Amygdala (tissue), 56 donors: ENCODE measurements at places on chromosomes 5 and 9.

GRCh38 chr5:151073280-151073679 lies 7.6 kb downstream of the TNIP1 start:
- DNase-seq = no peak

DNA sequence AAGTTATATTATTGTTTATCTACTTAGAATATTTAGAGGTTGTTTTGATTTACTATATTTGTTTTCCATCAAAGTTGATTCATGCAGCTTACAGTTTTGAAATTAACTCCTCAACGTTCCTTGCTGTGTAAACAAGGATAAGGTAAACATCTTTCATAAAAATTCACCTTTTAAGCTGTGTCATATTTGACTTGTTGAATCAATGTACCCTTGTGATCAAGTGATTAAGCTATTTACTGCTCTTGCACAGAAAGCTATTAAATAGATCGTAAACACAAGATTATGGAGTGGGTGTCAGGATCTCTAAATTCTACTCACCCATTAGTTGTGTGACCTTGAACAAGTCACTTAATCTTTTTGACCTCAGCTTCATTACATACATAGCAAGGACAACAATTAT lies 2054.0 kb upstream of the NUDT12 start:
- DNase-seq = no peak

DNA sequence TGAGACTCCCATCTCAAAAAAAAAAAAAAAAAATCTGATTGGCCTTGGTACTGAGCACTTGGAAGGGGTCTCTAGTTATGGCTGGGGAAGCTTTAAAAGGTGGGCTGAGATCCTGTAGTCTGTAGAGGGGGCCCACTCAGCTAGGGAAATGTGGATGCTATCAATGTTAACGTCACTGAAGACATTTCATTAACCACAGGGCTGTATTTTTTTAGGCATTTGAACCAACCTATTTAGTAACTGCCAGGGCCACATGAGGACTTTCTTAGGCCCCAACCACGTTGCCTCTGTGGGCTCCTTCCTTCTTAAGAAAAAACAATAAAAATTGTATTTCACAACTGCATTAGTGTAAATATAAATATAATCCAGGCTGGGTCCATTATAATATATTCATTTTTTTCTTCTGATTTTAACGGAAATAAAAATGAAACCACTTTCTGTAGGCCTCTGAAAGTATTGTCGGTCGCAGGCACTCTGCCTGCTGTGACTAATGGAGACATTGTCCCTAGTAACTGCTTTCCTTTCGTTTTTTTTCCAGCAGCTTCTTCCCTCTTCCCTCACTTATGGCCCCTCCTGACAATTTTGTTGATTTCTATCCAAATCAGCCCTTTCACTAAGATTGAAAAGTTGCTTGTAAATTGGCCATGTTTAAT lies 71.6 kb downstream of the GCNT1 start:
- DNase-seq = no peak

DNA sequence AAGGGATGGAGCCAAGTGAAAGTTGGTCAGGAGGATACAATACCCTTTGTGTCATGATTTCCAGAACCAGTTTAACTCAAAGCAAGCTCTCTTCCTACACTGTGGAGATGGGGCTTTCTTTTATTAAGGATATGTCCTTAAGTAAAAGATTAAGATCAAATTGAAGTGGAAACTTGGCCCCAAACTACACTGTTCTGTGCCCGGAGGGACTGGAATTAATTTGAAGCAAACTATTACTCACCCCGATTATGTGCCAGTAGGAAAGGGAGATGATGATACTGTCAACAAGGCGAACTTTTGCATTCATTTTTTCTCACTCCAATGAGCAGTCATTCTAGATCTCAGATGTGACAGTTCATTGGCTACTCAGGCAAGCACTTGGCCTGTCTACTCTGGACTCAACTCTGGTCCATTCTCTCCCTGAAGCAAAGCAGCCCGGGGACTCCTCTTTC lies 186.7 kb downstream of the NTRK2 start:
- DNase-seq = no peak

- no peak for DNase-seq
Measured at GRCh38 chr5:61969347-61969746, 336.7 kb upstream of the KIF2A start.

DNA sequence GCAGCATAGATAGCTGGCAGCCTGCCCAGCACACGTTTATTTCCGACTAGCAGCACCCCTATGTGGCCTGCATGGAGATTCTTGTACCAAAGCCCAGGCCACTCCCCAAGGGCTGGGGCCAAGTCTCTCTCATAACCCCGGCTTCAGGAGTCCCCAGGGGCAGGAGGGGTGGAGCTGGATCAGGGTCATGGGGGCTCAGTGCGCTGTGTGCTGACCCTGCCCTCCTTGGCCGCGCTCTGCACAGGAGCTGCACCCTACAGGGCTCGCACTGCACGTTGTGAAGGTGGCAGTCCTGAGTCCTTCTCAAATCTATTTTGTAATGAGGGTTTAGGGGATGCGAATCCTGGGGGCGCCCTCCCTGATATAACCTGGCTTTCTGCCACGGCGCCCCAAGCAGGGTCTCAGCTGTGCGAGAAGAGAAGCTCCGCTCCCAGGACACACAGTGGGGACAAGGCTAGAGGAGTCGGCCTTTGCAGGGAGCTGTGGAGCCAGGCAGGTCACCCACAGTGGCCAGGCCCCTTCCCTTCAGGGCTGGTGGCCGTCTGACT lies 28.6 kb downstream of the NKD2 start:
- no peak for DNase-seq

- DNase-seq = no peak
Measured at GRCh38 chr5:9351546-9351945, 194.3 kb downstream of the SEMA5A start.

GRCh38 chr5:159310511-159310910 lies 19.8 kb downstream of the IL12B start:
- no peak for DNase-seq

- peak; percentile 1 for DNase-seq
Measured at GRCh38 chr5:162209005-162209605, 141.5 kb downstream of the GABRG2 start.

GRCh38 chr9:7970681-7971330 lies 171.2 kb upstream of the DMAC1 start:
- no peak for DNase-seq

GRCh38 chr5:75524071-75524470 lies 12.4 kb downstream of the POLK start:
- no peak for DNase-seq

GRCh38 chr9:37966412-37967013 lies 62.6 kb upstream of the SLC25A51 start:
- no peak for DNase-seq

DNA sequence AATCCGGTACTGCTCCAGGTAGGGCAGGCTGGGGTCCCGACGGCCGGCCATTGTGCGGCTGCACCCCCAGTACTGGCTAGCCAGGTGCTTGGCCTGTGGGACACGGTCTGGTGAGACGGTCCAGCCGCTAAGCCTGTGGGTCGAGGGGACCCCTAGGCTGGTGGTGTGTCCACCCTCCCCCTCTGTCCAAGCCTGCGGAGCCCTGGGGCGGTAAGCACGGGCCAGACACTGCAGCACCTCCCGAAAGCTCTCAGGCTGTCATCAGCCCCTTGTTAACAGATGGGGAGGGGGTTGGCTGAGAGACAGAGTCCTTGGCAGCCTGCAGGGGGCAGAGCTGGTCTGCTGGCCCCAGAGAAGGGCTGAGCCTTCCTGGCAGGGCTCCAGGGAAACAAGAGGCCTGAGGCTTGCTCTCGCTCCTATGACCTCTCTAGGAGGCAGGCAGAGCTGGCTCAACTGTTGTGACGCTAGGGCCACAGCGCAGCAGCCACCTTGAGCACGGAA lies 11.8 kb upstream of the MRNIP start:
- DNase-seq = no peak

DNA sequence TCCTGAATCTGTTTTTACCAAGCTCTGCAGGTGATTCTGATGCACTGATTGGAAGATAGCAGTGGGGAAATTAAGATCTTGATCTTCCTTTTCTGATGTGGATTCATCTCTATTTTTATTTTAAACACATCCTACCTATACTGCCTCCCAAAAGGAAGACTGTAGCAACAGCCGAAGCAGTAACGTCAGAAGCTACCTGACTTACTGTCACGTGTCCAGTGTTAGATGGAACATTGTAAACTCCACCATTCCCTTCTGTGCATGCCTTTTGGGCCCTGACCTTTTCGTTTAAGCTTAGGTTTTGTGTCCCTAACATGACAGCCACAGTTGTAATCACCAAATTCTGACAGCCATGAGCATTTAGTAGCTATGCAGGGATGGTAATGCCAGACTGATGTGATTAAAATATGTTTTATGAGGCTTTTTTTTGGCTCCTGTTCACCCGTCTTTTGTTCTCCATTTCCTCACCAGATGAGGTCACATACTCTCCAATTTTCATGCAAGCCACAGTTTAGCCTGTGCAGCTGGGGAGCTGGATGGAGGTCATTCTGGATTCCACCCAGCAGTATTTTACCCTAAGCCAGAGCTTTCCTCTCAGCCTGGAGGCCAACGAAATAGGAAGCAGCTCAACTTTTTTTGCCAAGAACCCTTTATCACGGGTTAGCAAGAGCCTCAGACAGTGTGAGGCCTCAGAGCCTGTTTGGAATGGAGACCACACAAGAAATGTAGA lies 15.6 kb upstream of the FOXD1 start:
- DNase-seq = no peak

DNA sequence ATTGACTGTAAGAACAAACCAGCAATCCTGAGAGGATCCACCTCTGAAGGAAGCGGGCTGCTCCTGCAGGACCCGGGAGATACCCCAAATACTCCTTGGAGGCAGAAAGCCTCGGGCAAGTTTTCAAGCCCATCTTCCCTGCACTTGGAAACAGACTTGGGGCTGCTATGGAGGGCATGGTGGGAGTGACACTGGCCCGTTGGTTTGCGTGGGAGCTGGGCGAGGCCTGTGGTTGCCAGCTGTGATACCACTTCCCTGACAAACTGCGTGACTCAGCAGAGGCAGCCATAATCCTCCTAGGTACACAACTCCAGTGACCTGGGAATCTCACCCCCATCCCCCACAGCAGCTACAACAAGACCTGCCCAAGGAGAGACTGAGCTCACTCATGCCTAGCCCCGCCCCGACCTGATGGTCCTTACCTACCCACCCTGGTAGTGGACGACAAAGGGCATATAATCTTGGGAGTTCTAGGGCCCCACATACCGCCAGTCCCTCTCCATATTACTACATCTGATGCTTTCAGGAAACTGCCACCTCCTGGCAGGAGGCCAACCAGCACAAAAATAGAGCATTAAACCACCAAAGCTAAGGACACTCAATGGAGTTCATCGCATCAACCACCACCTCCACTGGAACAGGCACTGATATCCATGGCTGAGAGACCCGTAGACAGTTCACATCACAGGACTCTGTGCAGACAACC lies 38.1 kb upstream of the VLDLR start:
- no peak for DNase-seq

- no peak for DNase-seq
Measured at GRCh38 chr5:62689599-62690368, 111.2 kb downstream of the LRRC70 start.

DNA sequence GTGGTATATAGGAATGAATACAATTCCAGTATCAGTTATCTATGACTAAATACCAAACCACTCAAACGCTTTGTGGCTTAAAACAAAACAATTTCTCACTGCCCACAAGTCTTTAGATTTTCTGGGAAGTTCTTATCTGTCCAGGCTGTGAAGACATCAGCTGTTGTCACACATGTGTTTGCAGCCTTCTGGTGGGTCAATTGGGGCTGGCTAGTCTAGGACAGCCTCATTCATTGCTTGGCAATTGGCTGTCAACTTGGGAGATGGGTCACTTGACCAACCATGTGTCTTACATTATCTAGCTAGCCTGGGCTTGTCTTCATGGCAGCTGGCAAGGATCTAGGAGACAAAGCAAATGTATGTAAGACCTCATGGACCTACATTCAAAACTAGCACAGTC lies 53.8 kb upstream of the PAPPA start:
- DNase-seq = no peak

DNA sequence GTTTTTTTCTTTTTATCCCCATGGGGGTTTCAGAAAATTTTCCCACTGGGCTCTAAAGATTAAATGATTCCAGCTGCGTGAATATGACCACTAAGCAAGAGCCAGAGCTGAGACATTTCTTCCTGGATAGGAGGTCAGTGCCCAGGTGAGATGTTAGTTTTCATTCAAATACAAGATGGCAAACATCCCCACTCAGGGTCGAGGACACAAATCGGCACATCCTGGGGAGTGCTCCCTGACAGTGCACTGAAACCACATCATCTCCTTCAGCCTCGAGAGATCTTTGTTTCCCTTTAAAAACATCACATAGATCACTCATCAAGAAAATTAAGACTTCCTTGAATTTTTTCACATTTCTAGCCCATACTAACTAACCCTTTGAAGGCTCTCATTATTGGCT lies 273.2 kb upstream of the PANK3 start:
- DNase-seq = no peak

DNA sequence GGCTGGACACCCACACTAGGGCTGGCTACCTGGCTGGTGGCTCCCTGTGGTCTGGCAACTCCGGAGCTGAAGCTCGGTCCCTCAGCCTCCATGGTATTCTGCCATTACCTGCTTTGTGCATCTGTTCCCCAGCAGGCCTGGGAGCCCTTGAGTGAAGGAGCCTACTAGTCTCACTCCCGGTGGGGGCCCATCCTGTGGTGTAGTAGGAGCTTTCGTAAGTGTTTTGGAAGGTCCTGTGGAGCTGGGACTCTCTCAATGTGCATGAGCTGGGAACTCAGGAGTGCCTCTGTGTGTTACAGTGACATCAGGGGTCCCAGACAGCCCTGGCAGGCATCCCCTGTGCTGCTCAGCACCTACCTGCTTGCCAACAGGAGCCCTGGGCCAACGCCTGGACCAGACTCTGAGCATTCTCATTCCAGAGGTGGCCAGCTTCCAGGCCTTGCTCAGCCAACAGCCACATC lies 267.1 kb downstream of the GADD45G start:
- no peak for DNase-seq

DNA sequence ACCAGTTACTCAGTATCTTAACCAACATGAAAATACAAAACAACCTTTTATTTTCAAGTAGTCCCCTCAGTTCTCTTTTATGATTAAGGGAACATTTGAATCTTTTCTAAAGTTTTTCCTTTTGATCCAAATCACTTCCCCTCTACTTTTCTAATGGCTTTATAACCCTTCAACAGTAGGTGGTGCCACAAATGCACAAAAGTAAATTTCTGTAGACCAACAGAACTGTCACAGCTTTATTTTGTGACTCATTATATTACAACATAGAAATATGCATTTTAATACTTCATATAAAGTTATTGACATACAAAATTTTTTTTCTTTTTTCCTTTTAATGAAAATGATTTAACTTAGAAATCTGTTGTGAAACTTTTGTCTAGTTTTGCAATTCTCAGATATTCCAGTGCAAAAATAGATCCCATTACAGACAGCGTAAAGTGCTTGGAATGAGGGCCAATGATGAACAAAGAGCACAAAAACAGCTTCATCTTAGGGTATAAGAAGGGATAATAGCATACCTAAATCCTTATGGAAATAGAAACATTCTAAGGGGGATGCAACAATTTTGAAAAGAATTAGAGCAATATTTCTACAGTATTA lies 17.0 kb downstream of the NIPSNAP3B start:
- no peak for DNase-seq

- DNase-seq = no peak
Measured at GRCh38 chr9:74304598-74304997, 192.5 kb upstream of the RORB start.

- no peak for DNase-seq
Measured at GRCh38 chr5:139985733-139986132, 57.4 kb downstream of the NRG2 start.
